Astrocyte (in vitro differentiated cells and primary cell): ENCODE measurements at places on chromosomes 3 and 15.

GRCh38 chr15:79455361-79455760, 23.2 kb downstream of the MINAR1 start:
- DNase-seq: peak; percentile 78

DNA sequence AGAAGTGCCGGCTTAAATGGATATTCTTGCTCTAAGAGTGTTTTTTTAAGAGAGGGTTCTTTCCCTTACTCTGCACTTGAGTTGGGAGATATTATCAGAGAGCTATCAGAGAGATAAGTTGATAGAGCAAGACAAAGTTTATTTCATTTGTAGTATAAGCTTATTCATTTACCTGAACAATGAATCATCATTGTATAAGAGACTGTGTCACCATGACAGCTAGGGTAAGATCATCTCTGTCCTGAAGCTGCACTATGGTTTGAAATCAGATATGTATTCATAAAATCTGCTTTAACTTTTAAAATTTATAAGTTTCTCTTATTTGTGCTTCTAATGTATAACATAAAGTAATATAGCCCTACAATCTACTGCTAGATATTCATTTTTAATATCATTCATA, 128.1 kb upstream of the ARL6 start:
- no peak for DNase-seq

- DNase-seq: no peak
These were observed 390.2 kb downstream of the NR2F2 start for GRCh38 chr15:96720656-96721055.

DNA sequence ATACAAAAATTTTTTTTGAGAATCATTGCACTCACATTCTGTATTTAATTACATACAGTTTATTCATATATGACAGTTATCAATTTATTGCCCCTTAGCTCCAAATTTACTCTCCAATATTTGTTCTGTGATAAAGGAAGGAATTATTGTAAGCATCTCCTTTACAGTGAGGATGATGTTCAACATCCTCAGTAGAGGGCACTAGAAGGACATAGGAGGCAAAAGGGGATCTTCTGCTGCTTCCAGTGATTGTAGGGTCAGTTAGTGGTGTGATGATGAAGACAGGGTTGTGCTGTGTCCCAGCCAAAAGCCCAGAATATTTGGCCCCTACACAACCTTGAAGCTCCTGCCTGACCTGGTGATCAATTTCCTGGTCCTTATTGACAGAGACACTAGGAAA, 89.9 kb upstream of the DCBLD2 start:
- DNase-seq: no peak

DNA sequence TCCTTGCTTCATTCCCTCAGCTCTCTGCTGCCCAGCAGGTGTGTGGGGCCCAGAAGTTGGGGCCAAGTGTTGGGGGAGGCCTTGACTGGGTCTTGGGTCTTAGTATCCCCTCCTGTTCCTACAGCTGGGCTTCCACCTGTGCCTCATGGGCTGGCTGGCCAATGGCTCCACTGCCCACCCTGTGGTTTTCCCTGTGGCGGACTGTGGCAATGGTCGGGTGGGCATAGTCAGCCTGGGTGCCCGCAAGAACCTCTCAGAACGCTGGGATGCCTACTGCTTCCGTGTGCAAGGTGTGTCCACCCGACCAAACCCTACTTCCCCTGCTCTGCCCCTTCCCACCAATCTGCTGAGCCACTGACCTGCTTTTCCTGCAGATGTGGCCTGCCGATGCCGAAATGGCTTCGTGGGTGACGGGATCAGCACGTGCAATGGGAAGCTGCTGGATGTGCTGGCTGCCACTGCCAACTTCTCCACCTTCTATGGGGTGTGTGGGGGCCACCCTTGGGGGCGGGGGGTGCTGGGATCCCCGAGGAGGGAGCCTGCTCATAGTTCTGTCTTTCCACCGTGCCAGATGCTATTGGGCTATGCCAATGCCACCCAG, 10.9 kb downstream of the NT5DC2 start:
- DNase-seq: no peak

GRCh38 chr3:149902498-149903139, 68.1 kb downstream of the PFN2 start:
- no peak for DNase-seq

GRCh38 chr3:171813897-171814460, 3.7 kb upstream of the PLD1 start:
- peak; percentile 85 for DNase-seq

GRCh38 chr3:146222204-146223046, 28.5 kb downstream of the PLSCR4 start:
- DNase-seq: peak; percentile 26

DNA sequence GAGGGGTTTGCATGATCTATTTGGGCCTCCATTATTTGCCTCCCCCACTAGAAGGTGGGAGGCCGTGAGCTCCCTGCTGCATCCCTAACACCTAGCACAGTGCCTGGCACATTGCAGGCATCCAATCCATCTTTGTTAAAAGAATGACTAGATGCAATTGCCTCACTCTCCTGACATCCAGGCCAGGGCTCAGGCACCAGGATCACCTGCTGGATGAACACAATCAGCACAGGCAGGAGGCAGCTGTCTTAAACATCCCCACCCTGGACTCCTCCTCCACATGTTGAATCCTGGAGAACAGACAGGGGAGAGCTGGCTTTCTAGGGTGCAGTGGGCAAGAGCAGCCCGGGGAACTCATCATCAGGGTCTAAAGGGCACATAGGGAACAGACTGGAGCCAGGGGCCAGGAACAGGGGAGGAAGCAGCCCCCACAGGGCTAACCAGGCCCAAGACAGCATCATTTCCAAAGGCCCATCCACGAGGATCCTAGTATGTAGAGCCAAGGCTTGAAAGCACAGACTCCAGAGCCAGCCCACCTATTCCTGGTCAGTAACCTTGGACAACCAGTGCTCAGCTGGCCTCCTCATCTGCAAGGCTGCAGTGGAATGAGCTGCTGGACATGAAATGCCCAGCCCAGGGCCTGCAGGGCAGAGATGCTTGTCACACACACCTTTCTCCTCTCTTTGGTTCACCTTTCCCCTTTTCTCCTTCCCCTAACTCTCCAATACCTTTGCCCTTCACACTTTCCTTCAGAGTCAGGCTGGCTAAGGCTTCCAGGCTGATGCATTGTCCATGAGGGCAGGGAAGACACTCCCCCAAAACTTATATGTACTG, 254.4 kb upstream of the TLE3 start:
- no peak for DNase-seq

DNA sequence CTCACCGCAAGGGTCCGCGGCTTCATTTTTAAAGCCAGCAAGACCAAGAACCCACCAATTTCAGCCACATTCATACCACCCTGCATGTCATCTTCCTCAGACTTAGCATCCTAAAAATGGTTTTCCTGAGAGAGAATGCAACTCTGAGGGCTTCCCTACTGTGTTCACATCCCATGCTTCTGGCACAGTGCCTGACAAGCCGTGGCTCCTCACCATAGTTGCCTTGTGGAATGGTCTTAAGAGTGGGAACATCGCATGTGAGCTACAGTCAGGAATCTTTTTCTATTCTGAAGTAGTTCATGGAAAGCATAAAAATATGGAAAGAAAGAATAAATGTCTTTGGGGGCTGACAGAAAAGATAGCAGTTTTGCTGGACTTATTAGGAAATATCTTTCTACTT, 120.3 kb downstream of the RAP2B start:
- DNase-seq: no peak

DNA sequence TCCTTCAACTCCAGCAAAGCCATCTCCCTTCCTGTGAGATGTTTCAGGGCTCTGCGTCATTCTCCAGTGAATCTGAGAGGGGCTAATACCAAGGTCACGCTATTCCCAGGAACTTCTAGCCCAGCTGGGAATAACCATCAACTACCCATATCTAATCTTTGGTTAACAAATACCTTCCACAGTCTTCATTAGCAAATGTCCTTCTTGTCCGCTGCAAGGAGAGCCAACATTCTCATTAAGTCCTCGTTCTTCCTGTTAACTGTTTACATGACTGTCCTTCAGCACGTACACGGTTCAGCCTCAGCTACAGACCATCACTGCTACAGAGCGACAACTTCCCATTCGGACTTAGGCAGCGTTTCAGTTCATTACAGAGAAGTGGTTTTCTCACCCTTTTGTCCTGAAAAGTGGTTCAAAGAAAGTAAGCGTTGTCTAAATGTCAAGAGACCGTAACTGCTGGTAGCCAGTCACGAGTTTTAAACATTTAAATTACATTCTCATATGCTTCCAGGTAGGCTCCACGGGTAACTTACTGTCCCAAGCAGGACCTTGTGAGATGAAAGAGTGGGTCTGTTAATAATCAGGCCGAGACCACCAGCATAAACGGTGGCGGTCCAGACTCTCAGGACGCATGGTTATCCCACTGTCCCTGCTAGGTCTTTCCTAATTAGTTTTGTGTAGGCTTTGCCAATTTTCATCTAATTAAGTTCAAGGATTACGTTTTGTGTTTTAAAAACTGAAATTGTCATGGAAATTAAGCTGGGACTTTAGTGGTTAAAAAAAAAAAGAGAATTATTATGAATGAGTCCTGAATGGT, 63.8 kb downstream of the CHSY1 start:
- peak; percentile 99 for DNase-seq
